ENCODE measurements at places on chromosomes 4 and X.

- no peak for DNase-seq
Measured at GRCh38 chr4:142169216-142169615, 532.8 kb downstream of the IL15 start.

DNA sequence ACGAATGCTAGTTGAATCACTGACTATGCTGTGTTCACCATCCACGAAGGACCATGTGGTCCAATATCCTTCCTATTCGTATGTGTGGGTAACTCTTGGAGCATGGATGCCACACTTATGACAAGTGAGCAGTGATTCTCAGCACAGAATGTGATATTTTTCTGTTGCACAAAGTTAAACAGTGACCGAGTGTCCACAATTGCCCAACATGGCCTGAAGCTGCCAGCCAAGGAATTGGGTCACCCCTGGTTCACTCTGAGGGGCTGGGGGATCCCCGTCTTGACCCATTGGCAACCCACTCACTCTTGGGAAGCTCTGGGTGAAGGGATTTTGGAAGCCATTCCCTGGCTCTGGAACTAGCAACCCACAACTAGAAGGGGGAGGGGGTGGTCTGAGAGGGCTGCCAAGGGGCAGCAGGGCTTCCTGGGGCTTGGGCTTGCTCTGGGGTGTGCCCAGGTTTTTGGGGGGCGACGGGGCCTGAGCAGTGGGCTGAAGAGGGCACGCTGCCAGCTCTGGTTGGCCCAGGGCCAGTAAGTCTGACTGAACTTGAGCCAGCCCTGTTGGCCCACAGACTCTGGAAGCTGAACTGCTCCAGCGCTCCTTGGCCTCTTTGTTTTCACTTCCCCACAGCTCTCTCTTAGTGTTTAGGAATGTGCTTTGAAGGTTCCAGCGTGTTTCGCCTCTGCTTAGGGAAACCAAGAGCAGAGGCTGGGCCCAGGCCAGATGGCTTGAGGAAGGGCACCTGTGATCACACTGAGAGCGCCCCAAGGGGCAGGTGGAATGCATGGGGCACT is 43.1 kb upstream of the BCOR start:
- peak; percentile 52 for DNase-seq

DNA sequence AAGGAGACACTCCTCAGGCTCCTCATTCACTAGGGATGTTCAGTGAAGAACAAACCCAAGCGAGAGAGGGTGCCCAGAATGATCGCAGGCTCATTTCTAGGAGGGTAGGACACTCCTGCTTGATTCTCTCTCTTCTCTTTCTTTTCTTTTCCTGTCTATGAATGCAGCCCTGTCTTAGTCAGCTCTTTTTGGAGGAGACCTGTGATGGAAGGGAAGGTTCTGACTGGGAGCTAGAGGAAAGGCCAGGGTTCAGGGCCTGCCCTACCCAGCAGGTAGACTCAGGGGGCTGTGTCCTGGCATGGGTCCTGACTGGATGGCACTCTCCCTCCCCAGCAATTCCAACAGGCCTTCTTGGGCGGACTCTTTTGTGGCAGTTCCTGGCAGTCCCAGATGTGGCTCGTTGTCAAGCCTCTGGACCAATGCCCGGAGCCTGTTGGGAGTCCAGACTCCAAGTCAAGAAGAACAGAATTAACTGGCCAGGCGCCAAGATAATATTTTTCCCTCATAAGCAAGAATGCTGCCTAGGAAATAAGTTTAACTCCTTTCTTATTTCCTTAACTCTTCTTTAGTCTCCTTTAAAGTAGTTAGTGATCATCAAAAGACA is 139.4 kb upstream of the SCML1 start:
- peak; percentile 57 for DNase-seq

DNA sequence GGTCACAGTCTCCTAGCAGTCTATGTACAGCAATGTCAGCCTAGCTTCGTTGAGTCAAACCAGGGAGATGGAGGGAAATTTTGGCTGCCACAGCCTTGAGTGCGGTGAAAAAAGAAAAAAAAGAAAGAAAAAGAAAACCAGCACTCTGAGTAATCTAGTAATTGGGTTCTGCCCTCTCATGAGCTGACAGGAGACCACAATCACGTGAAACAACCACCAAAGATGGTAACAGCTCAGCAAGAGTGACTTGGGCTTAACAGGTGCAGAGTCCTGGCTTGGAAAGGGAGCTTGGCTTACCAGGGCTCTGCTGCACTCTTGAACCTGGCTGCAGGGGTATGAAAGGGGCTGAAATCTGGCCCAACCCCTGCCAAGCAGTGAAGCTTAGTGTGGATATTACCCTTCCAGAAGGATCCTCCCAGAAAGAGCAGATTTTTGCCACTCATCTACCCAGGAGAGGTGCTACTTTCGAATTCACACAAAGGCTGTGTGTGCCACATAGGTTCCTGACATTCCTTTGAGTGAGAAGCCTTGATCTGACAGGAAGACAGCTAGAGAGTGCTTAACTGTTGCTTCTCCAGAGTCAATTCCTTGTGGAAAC is 350.3 kb downstream of the PTTG2 start:
- no peak for DNase-seq

DNA sequence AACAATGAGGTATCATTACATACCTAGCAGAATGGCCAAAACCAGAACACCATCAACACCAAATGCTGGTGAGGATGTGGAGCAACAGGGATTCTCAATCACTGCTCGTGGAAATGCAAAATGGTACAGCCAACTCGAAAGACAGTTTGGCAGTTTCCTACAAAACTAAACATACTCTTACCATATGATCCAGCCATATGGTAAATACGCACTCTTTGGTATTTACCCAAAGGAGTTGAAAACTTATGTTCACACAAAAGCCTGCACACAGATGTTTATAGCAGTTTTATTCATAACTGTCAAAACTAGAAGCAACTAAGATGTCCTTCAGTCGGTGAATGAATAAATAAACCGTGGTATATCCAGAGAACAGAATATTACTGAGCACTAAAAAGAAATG is 7.8 kb downstream of the CASP3 start:
- DNase-seq: no peak

DNA sequence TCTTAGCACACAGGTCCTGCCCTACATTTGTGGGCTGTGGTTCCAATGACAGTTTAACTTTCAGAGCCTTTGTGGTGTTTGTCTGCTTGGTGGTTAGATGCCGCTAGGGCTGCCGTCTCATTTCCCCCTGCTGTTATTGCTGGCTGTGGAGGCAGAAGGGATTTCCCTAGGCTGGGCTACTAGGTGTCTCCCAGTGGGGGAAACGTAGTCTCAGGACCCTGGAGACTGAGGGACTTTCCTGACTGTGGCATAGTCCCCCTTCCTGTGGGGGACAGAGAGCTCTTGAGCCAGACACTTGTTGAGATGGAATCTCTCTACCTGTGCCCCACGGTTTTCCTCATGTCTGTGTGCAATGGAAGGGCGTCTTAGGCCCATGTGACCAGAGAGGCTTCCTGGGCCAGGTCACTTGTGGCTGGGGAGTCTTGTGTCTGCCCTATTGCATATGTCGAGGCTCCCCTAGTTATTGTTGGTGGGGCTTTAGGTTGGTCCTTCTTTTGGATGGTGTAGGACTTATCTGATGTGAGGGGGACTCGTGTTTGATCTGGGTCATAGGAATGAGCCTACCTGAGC is 68.2 kb downstream of the ARHGAP10 start:
- DNase-seq: no peak

DNA sequence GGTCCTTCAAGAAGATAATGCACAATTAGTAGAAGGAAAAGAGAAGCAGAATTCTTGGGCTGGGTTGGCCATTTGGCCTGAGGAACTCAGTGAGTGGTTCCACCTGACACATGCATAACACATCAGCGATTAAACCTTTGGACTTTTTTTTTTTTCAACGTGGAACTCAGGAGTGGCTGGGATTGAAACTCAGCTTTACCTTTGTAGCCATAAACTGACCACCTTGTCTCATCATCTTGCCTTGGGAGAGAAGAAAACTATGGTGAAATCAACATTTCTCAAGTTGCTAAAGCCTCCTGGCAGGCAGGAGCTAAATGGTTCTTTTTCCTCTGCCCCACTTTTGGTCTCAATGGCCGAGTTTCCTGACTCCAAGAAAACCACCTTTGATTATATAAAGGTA is 16.3 kb downstream of the PTTG2 start:
- DNase-seq: no peak

- no peak for DNase-seq
Measured at GRCh38 chrX:70082723-70083122, 20.5 kb downstream of the OTUD6A start.

DNA sequence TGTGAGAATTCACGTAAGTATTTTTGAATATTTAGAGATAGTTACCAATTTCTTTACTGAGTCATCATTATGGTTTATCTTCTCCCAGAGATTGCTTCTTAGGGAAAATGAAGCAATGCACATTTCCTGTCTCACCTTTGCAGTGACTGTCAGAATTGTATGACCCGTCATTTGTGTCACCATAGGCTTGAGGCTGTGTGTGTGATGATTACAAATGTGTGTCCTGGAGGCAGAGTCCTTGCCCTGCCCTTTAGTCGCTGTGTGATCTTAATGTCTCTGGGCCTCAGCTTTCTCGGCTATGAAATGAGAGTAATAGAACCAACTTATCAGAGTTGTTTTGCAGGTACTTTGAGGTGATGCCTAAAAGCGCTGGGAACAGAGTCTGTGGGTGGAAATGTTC is 13.9 kb downstream of the HCCS start:
- no peak for DNase-seq

DNA sequence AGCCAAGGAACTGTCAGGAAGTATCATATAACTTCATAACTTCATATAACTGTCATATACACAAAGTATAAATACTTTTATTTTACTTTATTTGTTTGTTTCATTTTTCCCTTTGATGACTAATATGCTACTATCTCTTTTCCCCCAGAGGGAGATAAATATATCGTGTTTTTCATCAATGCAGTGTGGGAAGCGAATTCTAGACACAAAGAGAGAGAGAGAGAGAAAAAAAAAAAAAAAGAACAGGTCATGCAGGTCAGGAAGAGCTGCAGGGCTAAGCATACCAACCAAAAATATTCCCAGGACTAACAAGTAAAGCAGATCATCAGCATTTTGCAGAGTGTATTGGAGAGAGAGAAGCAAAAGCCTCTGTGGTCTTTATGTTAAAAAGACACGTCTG is 1849.2 kb downstream of the STIM2 start:
- peak; percentile 6 for DNase-seq

DNA sequence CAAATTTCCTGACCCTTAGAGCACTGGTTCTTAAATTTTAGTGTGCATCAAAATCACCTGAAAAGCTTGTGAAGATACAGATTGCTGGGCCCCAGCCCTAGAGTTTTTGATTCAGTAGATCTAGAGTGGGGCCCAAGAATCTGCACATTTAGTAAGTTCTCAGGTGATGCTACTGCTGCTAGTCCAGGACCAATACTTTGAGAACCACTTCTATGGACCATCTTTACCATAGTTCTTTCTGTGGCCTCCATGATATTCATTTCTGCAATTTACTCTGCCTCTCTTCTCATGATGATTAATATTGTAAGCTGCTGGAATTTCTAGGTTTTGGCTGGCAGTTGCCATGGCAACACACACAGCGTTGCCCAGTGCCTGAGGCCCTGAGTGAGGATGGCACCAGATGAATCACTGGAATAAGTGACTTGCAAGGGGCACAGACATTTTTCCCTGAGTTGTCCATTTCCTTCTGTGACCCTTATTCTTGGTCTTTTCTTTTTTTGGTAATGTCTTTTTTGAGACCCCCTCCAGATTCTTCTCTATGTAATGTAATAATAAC is 83.6 kb downstream of the PPP1R2C start:
- no peak for DNase-seq

DNA sequence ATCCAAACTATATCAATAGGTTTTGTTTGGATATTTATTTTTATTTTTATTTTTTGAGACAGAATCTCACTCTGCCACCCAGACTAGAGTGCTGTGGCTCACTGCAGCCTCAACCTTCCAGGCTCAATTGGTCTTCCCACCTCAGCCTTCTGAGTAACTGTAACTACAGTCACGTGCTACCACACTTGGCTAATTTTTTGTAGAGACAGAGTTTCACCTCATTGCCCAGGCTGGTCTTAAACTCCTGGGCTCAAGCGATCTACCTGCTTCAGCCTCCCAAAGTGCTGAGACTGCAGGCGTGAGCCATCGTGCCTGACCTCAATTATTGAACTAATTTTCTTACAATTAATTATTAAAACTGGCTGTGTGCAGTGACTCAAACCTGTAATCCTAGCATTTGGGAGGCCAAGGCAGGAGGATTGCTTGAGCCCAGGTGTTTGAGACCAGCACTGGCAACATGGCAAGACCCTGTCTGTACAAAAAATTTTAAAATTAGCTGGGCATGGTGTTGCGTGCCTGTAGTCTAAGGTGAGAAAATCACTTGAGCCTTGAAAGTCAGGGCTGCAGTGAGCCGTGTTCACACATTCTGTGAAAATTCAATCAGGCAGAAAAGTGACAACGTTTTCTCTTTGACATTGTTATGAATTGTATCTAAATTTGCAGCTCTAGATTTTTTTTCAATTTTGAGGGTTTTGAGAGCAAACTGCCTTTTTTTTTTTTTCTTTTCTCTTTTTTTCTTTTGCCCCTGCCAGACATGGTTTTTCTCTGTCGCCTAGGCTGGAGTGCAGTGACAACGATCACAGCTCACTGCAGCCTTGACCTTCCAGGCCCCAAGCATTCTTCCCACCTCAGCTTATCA is 66.0 kb downstream of the UBE2K start:
- no peak for DNase-seq

Measured in fibroblast of upper back skin (primary cell).